Common myeloid progenitor, CD34-positive (primary cell): ENCODE measurements at places on chromosomes 2 and 18.

DNA sequence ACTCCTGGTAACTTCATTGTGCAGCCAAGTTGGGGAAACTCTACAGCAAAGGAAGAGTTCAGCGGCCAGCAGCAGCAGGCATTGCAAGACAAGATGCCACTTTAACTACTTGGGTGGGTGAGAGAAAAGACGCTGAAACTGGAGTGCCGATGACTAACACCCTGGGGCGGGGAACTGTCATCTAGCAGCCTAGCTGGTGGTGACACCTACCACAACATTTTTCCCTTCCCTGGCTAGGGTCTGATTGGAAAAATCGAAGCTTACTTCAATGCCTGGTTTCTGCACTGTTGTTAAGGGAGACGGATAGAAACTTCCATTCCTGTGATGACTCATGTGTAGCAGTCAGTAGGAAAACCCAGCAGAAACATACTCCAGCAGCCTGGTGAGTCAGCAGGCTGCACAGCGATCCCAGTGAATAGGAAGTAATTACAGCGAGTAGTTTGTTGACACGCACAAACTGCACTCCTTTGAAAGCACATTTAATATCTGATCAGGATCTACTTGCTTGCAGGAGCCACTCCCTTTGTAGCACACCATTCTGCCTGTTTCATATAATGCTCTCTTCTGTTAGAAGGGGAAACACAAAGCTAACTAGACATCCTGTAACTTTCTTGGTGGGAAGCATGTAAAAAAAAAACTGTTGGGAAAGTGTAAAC lies 62.1 kb upstream of the MAPRE2 start:
- peak; percentile 94 for DNase-seq

GRCh38 chr2:62306751-62307468 lies 111.0 kb downstream of the B3GNT2 start:
- peak; percentile 90 for DNase-seq

GRCh38 chr2:32993005-32993539 lies 46.3 kb downstream of the LTBP1 start:
- no peak for DNase-seq

DNA sequence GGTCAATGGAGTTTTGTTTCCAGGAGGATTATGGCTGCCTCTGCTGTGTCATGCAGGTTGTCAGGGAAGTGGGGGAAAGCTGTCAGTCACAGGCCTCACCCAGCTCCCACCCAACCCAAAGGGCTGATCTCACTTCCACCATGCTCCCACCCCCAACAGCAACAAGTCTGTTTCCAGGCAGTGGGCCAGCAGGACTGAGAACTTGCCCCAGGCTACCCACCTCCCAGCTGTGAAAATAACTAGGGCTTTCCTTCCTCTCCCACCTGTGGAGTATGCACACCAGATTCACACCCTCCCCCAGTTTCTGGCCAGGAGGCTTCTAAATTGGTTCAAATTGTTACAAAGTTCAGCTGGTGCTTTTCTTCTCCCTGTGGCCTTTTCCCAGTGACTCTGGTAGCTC lies 95.6 kb upstream of the ACVR1 start:
- DNase-seq = no peak

DNA sequence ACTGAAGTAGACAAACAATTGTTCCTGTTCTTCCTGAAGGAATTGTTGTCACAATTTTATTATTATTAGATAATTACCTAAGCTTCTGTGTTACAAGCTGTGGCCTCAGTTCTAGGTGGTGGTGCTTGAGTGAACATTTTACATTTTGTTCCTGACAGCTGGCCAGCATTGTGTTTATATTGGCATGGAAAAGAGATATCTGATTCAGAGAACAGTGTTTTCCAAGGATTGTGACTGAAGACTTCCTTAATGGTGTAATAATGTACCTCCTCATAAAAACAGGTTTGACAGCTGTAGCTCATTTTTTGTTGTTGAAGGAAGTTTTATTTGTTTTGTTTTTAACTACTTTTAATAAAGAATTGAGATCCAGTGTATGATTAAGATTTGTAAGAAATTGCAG lies 95.2 kb downstream of the EPB41L5 start:
- DNase-seq = no peak
